Osteoblast (primary cell): ENCODE measurements at places on chromosomes 4 and X. TPM values are rescaled to one million over a fixed set of nuclear protein-coding genes. Genes with fewer than 3 reads are reported as not detected.

DIPK2B gene
- total RNA-seq: not detected in 2 replicates

NDP gene
- total RNA-seq: 0.36 and 0.59 TPM in 2 replicates

- no peak for DNase-seq
These were observed 3.5 kb downstream of the ARMCX4 start for GRCh38 chrX:101488796-101489195.

H2BW2 gene
- total RNA-seq: not detected in 2 replicates

- no peak for DNase-seq
These were observed 19.1 kb downstream of the ARAP2 start for GRCh38 chr4:36224972-36225903.

GPR173 gene
- 1.8 and 2.2 TPM in 2 replicates for total RNA-seq

DNA sequence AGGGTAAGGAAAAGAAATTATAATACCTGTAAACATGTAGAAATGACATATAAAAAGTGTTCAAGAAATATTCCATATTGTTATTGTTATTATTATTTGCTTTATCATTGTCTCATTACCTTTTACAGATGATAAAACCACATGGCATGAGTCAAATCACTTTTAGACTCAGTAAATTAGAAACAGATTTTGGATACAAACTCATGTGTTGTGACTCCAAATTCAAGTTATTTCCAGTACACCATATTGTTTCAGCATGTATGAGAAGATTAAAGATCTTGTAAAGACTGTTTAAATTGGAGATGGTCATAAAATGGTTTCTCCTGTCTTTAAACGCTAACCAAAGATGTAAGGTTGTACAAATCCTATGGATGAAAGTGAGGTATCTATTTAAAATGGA lies 18.1 kb downstream of the PPP1R2C start:
- no peak for DNase-seq
